Activated CD4-positive, CD25-positive, alpha-beta regulatory T cell (primary cell): ENCODE measurements at places on chromosomes 6 and 20.

DNA sequence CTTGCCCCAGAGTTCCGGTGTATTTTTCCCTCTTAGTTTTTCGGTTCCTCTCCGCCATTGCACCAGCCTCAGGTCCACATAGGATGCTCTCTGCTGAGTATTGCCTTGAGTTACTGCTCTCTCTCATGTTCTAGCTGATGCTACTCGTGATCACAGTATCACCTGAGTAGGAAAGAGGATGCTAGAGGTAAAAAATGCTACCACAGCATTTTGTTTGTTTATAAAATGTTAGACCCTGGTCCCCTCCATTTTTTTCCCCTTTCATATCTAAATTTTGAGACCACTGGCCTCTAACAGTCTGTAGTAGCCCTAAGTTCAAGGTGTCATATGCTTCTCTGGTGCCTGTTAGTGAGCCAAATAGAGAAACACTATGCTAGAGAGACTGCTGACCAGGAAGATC, 175.5 kb downstream of the OR2B2 start:
- DNase-seq: no peak

GRCh38 chr6:129645830-129646579, 64.0 kb downstream of the ARHGAP18 start:
- DNase-seq: no peak

- no peak for DNase-seq
These were observed 126.1 kb upstream of the UST start for GRCh38 chr6:148620579-148621298.

- peak; percentile 56 for DNase-seq
These were observed 28.4 kb downstream of the PRDM1 start for GRCh38 chr6:106114492-106114891.

GRCh38 chr20:8489094-8489883, 357.2 kb downstream of the PLCB1 start:
- no peak for DNase-seq

GRCh38 chr6:163694988-163695398, 280.5 kb downstream of the QKI start:
- DNase-seq: no peak
